EL (cell line): ENCODE measurements at places on chromosomes 7 and 10.

- DNase-seq, result no peak
Observed at GRCh38 chr10:68938117-68938516, 17.9 kb upstream of the DDX21 start.

DNA sequence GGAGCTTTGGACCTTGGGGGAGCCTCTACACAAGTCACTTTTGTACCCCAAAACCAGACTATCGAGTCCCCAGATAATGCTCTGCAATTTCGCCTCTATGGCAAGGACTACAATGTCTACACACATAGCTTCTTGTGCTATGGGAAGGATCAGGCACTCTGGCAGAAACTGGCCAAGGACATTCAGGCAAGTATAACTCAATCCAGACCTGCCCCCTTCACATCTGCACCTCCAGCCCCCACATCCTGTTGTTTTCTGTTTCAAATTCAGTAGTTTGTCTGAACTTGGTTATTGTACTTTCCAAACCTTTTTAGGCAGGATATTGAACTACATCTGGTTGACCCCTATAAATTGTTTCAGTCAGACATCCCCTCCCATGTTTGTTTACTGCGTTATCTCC, 62.4 kb upstream of the CC2D2B start:
- no peak for DNase-seq

DNA sequence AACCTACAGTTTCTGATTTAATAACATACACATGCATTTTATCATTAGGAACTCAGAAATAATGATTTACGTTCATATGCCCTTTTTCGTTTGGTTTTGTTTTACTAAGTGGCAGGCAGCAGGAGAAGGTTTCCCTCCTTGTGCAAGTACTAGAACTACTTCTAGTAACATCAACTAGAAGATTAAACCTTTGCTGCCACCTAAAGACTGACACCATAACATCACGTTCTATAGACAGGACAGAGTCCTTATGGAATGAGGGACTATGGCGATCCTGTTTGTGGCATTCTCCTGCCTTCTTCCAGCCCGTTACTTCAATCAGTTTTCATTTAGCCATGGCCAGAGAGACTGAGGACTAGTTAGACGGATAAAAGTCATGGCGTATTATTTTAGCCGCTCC, 53.2 kb downstream of the GAD2 start:
- peak; percentile 38 for DNase-seq

- DNase-seq, result peak; percentile 10
Observed at GRCh38 chr7:111012149-111012548, 78.8 kb upstream of the LRRN3 start.

GRCh38 chr7:22386206-22386858, 29.4 kb upstream of the RAPGEF5 start:
- no peak for DNase-seq

DNA sequence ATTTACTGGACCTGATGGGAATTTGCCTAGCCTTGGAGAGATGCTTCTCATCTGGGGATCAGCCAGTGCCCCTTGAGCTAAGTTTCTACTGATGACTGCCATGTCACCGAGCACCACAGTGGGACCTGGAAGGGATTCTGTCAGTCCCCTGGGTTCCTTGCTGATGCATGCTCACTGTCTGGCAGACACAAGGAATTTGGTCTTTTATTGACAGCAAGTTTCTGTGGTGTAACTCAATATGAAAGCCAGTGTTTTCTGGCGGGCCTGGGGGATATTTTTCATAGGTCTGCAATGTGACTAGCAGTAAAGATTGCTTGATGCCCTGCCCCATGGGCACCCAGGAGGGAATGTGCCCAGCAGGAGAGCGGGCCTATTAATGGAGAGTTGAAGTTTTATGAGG, 30.7 kb downstream of the MAP3K8 start:
- no peak for DNase-seq

DNA sequence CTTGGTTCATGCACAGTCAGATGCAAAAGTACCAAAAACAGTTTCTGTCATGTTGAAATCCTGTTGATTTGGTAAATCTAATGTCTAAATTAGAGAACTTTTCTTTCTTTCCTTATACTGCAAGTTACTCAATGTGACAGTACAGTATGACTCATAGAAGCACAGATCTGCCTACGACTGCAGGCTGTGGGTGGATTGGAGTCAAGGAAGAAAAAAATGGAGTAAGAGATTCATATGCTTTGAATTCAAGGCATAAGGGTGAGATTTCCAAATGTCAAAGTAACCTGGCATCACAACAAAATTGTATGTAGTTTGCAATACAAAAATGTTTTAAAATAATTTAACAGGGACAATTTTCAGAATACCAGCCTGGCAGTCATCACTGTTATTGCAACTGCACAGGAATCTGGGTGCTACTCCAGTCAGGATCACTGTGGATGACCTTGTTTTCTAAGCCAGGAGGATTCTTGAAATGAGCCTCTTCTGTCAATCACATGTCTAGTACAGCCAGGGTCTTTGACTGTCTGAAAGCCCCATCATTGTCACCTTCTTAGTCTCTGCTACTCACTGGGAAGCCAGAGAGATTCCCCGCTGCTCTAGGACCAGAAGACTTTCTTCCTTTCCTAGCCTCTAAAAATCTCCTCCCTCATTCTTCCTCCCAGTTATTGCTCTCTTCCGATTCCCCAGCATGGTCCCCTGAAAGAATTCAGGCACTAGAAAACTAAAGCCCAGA, 83.6 kb downstream of the CD36 start:
- DNase-seq, result peak; percentile 82

- no peak for DNase-seq
Observed at GRCh38 chr10:125262409-125262808, 102.0 kb upstream of the CTBP2 start.

- DNase-seq, result peak; percentile 35
Observed at GRCh38 chr10:60798031-60798430, 19.8 kb downstream of the CDK1 start.

DNA sequence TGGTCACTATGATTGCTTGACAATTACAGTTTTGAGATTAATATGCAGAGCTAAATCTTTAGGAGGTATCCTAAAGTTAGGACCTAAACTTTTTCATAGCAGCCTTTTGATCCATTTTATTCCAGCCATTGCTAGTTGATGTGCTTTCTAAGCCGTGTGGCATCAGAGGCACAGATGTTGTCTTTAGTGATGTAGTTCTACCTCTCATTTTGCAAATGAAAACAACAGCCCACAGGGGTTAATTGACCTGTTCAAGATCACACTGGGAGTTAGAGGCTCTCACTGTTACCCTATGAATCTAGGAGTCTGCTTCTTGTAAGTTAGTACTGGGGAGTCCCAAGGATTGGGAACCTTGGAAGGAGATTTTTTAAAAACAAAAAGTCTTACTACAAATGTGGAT, 10.6 kb downstream of the AUTS2 start:
- DNase-seq, result no peak

- no peak for DNase-seq
Observed at GRCh38 chr7:105985229-105985628, 22.2 kb downstream of the CDHR3 start.

DNA sequence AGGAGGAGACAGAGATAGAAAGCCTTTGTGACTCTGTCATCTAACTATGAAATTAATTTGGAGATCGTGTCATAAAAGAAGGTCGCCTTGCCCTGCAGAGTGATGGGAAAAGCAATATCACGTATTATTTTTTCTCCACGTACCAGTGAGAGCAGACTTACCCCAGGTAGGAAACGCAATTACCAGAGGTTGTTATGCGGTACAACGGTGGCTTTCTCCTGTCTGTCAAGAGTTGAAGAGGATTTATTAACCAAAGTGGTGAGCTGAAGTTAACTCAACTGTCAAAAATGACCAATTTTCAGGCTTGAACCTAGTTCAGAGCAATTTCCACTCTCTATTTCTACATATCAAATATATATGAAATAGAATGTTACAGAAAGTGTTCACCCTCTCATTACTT, 282.6 kb upstream of the PFKP start:
- no peak for DNase-seq

- DNase-seq, result peak; percentile 72
Observed at GRCh38 chr10:114925587-114926586, 12.1 kb upstream of the TRUB1 start.

DNA sequence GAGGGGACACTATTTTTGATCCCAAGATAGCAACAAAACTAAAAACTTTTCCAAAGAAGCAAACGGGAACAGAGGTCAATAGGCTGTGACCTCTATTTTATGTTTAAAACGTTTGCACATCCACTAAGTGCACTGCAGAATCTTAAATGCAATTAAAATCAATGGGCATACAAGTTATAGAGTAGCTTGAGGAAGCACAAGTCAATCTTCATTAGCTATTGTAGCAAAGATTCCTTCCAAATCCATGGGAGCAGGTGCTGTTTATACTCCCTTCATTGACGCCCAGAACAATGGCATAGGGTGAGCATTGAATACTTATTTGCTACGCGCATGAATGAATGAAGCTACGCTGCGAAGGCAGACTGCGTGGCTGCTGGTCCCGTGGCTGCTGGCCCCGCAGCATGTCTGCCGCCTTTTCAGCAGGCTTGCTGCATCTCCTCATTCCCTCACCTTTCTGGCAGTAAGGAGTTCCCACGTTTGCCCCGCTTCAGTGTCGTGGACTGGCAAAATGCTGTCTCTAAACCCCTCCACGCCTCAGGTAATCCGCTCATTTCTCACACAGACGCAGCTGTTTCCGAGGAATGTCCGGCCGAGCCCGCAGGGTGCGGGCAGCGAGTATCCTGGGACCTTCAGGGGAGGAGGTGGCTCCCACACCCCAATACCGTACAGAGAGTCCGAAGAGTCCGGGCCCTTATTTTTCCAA, 754 bp upstream of the PHYHIPL start:
- DNase-seq, result no peak

GRCh38 chr7:138750901-138751464, 46.8 kb upstream of the TMEM213 start:
- no peak for DNase-seq

GRCh38 chr10:69780077-69780476, 21.6 kb upstream of the COL13A1 start:
- DNase-seq, result no peak

GRCh38 chr7:28739128-28739527, 219.0 kb downstream of the TRIL start:
- no peak for DNase-seq

- DNase-seq, result no peak
Observed at GRCh38 chr7:88664630-88665233, 94.8 kb upstream of the ZNF804B start.

DNA sequence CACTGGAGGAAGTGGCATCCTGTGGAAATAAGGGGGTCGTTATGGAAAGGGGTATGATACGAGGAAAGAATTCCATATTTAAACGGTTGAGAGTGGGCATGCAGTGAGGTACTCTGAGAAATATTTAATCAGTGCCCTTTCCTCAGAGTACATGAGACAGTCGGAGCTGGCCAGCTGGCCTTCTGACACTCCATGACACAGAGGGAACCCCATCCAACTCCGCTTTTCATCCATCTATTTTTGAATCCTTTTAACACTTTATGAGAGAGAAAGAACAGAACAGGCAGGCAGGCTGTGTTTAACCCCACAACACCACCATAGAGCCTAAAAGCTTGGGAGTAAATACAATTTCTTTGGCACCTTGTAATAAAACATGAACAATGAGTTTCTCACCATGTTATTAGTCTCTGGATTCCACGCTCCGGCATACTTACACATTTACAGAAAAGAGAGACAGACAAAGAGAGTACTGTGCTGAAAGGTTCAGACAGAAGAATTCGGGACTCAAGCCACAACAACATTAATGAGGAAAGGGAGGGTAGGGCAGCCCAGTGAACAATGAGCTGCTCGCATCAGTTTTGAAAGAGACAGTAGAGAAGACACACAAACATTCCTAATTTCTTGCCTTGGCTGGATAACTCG, 124.2 kb upstream of the PDLIM1 start:
- DNase-seq, result no peak

GRCh38 chr10:132900211-132900756, 42.1 kb downstream of the CFAP46 start:
- no peak for DNase-seq

GRCh38 chr7:75989500-75990388, 4.7 kb downstream of the TMEM120A start:
- DNase-seq, result no peak
